ENCODE measurements at places on chromosomes 1 and 21. TPM values are rescaled to one million over a fixed set of nuclear protein-coding genes. Genes with fewer than 3 reads are reported as not detected.

DNA sequence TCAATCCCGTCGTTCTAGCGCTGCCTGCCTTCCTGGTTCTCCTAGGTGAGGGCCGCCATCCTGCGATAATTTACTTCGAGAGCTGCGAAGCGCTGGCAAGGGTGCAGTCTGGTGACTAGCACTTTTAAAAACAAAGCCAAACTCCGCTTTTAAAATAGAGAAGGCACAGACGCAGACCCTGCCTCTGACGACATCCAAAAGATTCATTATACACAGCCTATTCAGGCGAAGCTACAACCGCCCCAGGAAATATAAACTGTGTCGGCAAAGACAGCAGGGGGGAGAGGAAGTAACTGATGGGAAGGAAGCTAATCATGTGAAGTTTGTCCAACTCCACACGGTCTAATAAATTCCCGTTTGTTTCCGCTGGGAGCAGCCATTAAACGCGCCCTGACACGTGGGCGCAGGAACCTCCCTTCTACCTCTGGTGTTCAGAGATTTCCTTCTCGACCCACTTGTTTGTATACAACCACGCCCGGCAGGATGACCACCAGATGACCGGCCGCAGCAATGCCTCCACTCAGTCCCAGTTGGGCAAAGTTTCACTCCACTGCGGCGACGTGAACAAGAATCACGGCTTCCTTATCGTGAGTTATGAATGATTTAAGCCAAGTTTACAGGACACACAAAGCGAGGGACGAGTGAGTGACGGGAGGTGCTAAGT, 1.3 kb downstream of the GNG12 start:
- no peak for DNase-seq
- H3K4me3 ChIP-seq: peak overlapping the region; percentile 75
- H3K4me1 ChIP-seq: peaks cover 19% of the 10 kb centered on the region
- peaks cover 18% of the 10 kb centered on the region for H3K27me3 ChIP-seq
- H3K27ac ChIP-seq: no peak overlapping the region

DNA sequence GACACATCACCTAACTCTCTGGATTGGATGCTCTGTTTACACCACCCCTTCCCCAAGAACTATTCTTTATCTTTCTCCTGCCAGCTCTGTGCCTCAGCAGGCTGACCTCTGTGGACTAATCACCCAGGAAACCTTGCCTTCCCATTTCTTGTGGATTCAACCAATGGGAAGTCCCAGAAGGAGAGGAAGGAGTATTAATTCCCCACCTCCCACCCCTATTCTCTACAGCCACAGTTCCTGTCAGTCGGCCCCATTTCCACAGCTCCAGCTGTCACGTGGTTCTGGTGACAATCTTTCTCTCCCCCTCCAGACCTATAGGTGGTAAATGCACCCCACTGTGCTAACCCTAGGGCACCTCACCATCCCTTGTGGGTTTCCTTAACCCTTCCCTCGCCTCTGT, 46.8 kb upstream of the SSBP3 start:
- H3K4me3 ChIP-seq: peak overlapping the region; percentile 54
- peaks cover 7% of the 10 kb centered on the region for H3K36me3 ChIP-seq
- no peak overlapping the region for H3K27ac ChIP-seq
- DNase-seq: peak; percentile 24
- H3K4me1 ChIP-seq: peaks cover 12% of the 10 kb centered on the region
- peaks cover 9% of the 10 kb centered on the region for H3K27me3 ChIP-seq

DNA sequence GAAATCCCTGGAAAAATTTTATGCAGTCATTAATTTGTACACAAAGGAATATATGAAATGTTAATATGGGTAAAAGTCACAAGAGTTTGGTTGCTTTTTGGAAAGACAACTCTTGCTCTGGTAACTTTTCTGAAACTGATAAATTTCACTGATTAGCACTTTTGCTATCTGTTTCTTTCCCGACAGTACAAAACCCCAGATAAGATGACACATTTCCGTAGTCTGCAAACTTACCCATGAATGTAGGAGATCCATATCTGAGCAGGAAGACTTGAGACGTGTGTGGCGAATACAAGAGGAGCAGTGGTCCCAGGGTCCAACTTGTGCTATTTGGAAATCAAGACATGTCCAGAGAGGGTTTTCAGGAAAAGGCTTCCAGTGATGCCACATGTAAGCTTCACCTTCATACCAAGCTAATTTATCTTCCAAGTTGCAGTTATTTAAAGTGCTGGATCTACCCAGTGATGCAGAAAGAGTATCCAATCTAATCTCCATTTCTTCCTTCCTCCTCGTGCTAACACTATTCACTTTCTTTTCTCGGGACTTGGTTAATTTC, 35.9 kb upstream of the SAMSN1 start:
- no peaks in the 10 kb centered on the region for H3K36me3 ChIP-seq
- DNase-seq: no peak
- H3K4me3 ChIP-seq: no peak overlapping the region
- H3K27me3 ChIP-seq: no peaks in the 10 kb centered on the region

DNA sequence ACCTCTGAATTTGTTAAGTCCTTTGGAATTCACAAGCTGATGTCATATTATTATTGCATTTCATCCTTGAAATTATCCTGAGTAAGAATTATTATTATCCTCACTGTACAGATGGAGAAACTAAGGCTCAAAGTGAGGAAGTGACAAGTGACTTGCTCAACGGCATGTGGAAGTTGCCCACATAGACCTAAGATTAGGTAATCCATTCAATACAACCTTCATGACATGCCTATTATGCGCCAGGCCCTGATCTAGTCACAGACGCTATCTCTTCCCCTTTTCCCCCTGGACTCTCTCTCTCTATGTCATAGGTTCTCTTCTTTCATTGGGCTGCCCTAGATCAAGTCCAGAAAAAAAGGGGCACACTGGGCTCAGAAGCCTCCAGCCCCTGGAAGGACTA, 84.9 kb upstream of the KCNK2 start:
- no peak overlapping the region for H3K27ac ChIP-seq
- no peak overlapping the region for H3K4me3 ChIP-seq
- H3K4me1 ChIP-seq: no peaks in the 10 kb centered on the region
- no peaks in the 10 kb centered on the region for H3K27me3 ChIP-seq
- no peak for DNase-seq
- H3K36me3 ChIP-seq: no peaks in the 10 kb centered on the region

- H3K27me3 ChIP-seq: peaks cover 1% of the 10 kb centered on the region
- peaks cover 20% of the 10 kb centered on the region for H3K36me3 ChIP-seq
- H3K27ac ChIP-seq: no peak overlapping the region
- peaks cover 13% of the 10 kb centered on the region for H3K4me1 ChIP-seq
- H3K4me3 ChIP-seq: no peak overlapping the region
Observed at GRCh38 chr1:152029144-152029928, 7.5 kb downstream of the S100A11 start.

- H3K36me3 ChIP-seq: no peaks in the 10 kb centered on the region
- DNase-seq: no peak
- no peak overlapping the region for H3K4me3 ChIP-seq
- H3K4me1 ChIP-seq: no peaks in the 10 kb centered on the region
Observed at GRCh38 chr1:60878323-60878722, 204.0 kb upstream of the NFIA start.

DNA sequence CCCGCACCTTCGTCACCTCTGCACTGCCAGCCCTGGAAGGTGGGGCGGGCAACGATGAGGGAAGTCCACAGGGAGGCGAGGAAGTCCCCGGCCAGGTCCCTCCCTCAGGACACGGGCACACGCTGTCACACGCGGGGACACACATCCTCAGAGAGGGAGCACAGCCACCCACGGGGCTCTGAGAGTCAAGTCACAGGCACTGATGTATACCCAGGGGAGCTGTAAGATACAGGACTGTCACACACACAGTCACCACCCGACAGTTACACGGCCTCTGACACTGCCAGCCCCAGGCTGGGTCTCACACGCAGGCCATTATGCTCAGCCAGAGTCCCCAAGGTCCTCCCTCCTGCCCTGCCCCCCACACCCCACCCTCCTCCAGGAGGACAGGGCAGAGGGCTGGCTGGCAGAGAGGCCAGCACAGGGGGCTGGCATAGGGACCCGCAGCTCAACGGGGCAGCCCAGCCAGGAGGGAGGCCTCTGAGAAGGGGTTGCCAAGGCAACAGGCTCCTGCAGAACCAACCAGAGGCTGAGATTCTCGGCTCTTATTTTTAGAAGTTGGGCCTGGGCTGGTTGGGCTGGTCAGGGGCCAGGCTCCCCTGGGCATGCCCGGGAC, 17.7 kb upstream of the ADGRB2 start:
- no peaks in the 10 kb centered on the region for H3K36me3 ChIP-seq
- H3K27me3 ChIP-seq: peaks cover 4% of the 10 kb centered on the region
- H3K27ac ChIP-seq: no peak overlapping the region
- DNase-seq: no peak

COQ8A gene
- 44.3 TPM for polyA plus RNA-seq

GPR37L1 gene
- not detected for polyA plus RNA-seq

RSPH1 gene
- polyA plus RNA-seq: 0.37 TPM

PADI2 gene
- polyA plus RNA-seq: 0.15 TPM
